ENCODE measurements at places on chromosomes 5 and 9.

GRCh38 chr5:137310051-137310730 is 188.9 kb downstream of the SPOCK1 start:
- no peak for DNase-seq

DNA sequence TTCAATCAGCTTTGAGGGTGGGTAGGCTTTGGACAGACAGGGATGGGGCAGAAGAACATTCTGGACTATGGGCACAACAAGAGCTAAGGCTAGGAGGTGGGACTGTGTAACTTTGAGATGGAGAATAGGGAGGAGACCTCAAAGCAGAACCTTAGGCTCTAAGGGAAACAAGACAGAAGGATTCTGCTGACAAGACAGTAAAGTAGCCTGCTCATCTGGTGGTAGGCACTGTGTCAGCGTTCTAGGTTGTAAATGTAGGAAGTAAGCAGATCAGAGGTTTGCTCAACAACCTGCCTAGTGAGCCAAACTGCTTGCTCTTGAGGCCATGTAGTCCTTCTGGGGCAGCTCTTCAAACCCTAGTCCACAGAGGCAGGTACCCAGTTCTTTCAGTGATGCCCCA is 15.0 kb upstream of the IL12B start:
- no peak for DNase-seq

GRCh38 chr5:138439477-138440158 is 761 bp downstream of the REEP2 start:
- DNase-seq, result no peak

- no peak for DNase-seq
Observed at GRCh38 chr5:5203451-5203850, 63.3 kb downstream of the ADAMTS16 start.

- no peak for DNase-seq
Observed at GRCh38 chr9:38026021-38026809, 42.8 kb downstream of the SHB start.

DNA sequence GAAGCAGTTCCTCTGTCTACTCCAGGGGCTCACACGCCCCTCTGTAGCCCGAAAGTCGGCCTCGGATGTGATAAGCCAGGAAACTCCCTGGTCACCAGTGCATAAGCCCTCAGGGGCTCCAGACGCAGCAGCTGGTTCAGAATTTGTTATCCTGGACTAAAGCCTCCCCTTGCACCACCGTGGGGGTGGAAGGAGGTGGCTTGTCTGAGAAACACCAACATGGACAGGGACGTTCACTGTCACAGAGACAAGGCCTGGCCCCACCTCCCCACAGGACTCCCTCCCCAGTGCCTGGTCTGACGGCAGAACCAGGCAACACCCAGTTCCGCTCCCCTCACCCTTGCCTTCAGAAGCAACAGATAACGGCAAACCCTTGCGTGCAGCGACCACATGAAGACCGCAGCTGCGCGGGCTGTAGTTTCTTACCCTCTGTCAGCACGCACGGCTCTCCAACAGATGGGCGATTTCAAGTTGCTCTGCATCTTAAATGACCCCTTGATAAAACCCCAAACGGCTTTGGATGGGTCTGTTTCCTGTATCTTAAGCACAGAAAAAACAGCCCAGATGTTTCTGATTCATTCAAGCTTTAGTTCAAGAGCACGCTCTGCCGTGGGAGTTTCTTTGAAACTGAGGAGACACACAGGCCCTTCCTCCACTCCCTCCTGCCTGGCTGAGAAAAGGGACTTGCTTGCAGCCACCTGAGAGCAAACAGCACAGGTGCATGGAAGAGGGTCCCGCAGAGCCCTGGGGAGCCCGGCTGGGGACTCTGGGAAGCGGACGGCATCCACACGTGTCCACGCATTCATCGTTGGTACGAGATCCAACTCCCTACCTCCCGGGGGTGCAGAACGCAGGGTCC is 44.7 kb upstream of the NKD2 start:
- peak; percentile 81 for DNase-seq

DNA sequence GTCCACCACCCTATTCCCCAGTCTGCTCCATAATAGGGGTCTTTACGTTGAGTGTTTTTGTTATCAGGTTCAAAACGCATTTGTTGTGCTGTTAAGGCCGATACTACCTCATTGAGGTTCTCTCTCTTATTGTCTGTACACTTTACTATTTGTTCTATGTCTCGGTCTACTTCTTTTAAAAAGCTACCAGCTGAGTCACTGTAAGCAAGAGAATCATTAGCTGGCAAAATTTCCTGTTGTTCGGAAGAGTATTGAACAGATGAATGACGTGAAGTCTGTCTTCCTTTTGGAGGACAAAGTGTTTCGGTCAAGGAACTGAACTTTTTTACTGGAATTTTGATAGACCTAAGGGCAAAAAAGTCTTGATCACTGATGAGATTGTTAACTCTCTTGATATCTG is 10.3 kb downstream of the LYSMD3 start:
- no peak for DNase-seq

DNA sequence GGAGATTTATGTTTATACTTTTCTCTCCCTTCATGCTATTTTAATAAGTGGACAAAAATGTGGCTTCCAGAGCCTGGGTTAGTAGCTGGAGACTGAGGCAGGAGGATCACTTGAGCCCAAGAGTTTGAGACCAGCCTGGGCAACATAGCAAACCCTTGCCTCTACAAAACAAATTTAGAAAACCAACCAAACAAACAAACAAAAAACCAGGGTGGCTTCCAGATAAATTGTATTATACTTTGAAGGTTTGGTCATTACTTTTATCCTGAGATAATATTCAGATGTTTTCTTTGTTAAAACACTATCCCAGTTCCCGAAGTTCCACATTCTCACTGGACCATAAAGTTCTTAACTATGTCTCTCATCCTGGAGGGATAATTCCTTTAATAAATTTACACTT is 46.0 kb downstream of the ALDH1A1 start:
- DNase-seq, result no peak

DNA sequence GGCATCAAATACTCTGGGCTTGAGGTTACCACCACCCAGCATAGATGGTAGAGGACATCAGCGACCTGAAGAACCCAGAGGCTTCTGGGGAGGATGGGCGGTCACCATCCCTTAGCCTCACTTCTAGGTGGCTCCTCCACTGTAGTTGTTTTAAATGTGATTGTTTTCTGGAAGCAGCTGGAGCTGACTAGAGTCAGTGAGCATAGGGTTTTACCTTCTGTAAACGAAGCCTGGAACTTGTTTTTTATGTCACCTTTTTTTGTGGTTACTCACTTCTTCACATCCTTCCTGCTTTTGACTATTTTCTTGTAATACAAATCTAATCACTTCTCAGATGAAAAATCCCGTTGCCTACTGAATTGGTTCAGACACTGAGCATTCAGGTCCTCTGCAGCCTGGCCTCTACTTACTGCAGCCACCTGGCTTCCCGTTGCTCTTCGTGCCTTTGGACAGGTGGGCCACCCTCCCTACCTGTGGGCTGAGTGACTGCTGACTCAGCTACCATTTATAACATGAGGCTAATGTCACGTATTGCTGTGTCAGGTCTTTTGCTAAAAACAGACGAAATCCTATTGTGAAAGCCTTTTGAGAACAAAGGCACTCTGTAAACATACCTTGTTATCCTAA is 167.8 kb downstream of the MAN2A1 start:
- DNase-seq, result peak; percentile 22

- DNase-seq, result no peak
Observed at GRCh38 chr9:137606005-137606621, 627 bp downstream of the ARRDC1 start.

DNA sequence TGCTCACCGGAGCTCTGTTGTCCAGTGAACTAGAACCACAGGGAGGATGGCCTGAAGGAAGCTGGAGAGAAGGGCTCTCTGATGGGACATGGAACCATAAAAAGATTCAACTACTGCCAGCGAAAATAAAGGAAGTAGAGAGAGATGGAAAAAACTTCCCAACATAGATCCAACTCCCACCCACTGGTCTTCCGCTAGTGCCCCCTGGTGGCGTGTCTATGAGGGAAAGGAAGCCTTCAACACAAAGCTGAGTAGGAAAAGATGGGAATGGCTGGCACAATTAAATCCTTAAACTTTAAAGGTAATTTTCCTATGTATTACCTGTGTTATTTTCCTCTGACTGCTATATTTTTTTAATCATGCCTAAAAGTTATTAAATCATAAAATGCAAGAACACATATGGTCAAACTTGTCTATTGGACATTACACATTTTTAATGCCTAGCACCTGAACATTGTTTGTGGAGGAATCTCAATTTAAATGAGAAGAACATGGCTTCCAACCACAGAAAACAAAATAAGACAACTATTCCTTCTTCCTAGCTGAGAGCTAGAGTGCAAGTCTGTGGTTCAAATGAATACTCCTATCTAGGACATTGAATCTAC is 51.5 kb downstream of the CEP120 start:
- DNase-seq, result peak; percentile 9

- no peak for DNase-seq
Observed at GRCh38 chr5:151451626-151452520, 4.5 kb downstream of the SLC36A1 start.

DNA sequence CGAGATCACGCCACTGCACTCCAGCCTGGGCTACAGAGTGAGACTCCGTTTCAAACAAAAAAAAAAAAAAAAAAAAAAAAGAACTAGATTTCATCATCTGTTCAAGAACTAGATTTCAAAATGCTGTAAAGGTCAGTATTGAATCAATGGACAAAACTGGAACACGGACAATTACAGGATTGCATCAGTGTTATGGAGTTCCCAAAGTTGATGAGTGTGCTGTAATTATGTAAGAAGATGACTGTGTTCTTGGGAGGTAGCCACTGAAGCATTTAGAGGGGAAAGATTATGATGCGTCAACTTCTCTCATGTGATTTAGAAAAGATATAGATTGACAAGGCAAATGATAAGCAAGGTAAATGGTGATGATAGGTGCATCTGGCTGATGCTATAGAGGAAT is 6.5 kb downstream of the FAM240B start:
- DNase-seq, result no peak

GRCh38 chr5:37723162-37723961 is 116.5 kb downstream of the GDNF start:
- DNase-seq, result no peak

GRCh38 chr5:134103998-134104654 is 10.4 kb upstream of the TCF7 start:
- no peak for DNase-seq

DNA sequence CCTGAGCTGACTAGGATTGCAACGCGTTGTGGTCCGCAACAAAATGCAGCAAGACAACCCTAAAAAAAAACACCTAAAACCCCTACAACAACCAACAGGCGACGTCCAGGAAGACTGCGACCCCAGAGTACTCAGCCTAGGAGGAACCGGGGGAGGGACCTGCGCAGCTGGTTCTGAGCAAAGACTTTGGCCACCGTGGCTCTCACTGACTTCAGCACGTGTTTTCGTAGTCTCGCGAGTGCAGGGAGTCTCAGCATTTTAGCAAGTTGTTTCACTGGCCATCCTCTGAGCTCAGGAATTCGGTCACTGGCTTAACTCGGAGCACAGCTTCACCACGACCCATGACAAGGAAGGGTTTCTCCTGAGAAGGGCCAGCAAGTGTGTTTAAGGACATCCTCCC is 8.6 kb upstream of the ZDHHC11 start:
- DNase-seq, result no peak

DNA sequence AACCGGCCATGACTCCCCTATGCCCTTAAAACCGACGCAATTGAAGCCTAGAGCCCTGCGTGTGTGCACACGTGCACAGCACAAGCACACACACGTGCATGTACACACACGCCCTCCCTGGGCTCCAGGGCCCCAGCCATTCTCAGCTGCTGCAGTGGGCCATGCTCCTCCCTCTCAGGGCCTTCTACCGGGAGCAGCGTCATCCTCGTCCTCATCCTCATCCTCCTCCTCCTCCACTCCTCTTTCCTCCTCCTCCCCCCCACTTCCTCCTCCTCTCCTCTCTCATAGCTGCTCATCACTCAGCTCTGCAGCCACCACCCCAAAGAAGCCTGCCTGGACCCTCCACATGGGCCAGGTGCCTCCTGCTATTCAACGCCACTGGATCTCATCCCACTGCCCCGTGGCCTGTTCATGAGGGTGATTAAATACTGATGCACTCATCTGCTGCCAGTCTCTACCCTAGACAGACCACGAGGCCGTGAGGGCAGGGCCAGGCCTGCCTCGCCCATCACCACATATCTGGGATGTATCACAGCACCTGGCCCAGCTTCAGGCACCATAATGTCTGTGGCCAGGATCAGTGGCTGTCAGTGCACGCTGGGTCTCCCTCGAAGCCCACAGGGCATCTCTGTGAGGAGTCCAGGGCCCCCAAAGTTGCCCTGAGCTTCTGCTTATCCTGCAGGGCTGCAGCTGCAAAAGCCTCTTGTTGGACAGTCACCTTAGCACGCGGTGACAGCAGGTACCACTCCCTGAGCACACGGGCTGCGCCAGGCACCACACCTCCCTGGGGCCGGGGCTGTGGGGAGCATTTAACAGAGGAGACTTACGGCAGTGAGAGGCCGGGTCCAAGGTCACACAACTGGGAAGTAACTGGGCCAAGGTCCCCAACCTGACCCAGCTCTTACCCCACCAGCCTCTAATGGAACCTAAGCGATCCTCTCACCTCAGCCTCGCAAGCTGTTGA is 9.8 kb downstream of the FAM78A start:
- DNase-seq, result peak; percentile 56

GRCh38 chr9:136051837-136052471 is 43.1 kb downstream of the NACC2 start:
- DNase-seq, result no peak

DNA sequence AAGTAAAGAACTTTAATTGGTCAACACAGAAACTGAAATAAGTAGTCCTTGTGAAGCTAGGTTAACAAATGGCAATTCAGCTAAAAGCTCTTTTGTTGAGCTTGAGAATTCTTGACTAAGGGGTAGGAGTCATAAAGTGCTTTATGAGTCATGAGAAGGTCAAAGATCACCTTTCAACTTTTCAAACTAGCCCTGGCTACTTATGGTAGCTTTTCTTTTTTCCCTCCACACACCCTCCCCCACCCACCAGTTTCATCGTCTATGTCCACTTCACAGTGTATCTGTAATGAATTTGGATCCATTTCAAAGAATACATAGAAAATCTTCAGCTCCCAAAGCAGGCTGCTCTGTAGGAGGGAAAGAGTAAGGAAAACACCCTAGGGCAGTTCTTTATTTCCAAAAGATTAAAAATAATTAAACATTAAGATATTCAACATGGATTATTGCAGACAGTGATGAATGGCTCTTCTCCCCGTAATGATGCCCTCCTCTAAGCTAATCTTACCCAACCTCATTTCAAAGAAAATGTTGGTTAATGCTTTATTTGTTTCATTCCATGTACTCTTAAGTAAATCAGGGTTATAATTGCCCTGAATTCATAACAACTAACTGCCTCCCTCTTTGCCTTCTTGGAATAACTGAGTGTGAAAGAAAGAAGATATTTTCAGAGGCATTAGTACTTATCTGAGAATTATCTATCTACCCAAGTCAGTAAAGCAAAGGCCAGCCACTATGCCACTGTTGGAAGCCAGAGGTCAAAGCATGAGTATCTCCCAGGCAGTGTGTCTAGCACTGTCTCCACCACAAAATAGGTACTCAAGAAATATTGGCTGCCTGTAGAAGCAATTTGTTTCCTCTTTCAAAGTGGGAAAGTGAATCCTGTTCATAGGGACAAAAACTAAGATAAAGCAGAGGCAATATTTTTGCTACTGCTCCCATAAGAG is 290.6 kb downstream of the PIK3R1 start:
- DNase-seq, result no peak

All from activated CD4-positive, alpha-beta T cell treated with anti-CD3 and anti-CD28 coated beads, Interleukin-2, amount 10 ng/mL, durations not matched to agents 7 days and 5 days (primary cell).